Kidney epithelial cell (primary cell): ENCODE measurements at places on chromosomes 2 and 18. TPM values are rescaled to one million over a fixed set of nuclear protein-coding genes. Genes with fewer than 3 reads are reported as not detected.

BOK gene
- total RNA-seq: 86.8 and 93.7 TPM in 2 replicates

EML6 gene
- total RNA-seq: 0.63 and 4.7 TPM in 2 replicates

NYAP2 gene
- not detected in 2 replicates for total RNA-seq

- no peak for DNase-seq
These were observed 58.6 kb downstream of the KLF7 start for GRCh38 chr2:207107131-207107530.

GRCh38 chr18:22813648-22814328, 119.3 kb upstream of the RBBP8 start:
- no peak for DNase-seq
